NCI-H187 treated with DMSO at 0.1 percent for 48 hours (cell line): ENCODE measurements at places on chromosomes 7 and 10.

DNA sequence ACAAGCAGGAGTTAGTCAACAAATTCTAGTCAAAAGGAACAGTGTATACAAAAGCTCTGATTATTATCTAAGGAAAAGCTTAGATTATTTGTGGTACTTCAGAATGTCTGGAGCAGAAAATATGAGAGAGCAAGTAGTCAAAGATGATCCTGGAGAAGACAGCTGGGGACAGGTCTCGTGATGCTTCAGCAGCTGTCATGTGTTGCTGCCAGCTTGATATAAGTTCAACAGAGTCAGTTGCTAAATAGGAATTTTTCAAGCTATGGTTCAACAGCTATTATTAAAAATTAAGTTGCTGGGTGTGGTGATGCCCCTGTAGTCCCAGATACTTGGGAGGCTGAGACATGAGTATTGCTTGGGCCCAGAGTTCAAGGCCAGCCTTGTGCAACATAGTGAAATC is 240.0 kb upstream of the RHOBTB1 start:
- no peak for DNase-seq

GRCh38 chr10:48509974-48510692 is 94.7 kb downstream of the ARHGAP22 start:
- no peak for DNase-seq

- DNase-seq, result no peak
Observed at GRCh38 chr7:376306-377079, 86.5 kb downstream of the FOXL3 start.

- DNase-seq, result no peak
Observed at GRCh38 chr10:92387289-92387940, 96.4 kb downstream of the MARCHF5 start.

DNA sequence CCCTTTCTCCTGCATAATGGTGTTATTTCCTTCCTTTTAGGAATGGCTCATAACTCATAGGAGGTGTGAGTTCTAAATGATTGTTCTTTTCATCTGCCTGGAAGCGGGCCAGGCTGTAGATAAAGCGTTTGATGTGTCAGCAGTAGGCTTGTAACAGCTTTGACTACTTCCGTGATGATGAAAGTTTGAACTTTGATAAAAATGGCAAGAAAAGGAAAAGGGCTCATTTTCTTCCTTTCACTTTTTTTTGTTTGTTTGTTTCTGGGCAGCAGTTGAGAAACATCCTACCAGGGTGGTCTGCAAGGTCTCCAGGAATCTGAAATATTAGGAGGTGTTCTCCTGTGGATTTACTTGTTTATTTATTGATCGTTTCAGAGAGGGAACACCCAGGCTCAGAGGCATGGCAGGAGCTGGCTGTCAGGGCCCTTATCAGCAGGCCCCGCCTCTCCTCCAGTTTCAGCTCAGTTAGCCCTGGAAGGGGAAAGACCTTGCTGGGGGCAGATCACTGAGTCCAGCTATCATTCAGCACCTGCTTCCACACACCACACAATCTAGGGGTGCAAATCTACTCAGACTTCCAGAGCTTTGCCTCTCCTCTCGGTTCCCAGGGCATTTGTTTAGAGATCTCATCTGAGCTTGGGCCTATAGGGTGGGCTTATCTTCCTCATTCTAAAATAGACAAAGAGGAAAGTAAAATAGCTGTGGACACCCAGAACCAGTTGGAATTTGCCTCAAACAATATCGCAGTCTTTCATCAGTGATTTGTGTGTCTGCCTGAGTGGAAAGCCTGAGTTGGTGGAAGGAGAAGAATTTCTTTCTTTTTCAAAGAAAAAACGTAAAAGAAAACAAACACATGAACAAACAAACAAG is 130.9 kb downstream of the BMPER start:
- no peak for DNase-seq

DNA sequence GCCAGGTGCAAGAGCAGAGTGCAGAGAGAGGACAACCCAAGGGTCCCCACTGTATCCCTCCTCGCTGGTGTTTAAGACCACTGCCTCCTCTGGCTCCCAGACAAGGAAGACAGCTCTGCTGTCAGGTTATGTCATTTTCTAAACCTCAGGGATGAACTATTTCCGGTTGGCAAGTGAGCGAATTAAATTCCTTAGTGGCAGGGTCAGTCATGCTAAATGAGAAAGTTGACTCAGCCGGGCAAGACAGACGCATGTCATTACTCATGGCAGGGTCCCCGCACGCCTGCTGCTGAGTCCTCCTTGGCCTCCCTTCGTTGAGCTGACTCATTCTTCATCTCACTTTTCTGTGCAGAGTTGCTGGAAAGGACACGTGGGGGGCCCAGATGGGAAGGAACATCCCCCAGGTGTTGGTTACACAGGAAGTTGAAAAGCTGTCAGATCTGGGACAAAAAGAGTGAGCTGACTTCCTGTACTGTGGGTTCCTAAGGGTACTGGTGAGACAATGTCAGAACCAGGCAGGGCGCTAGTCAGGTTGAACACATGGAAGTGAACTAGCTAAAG is 47.1 kb upstream of the UCN3 start:
- DNase-seq, result no peak

DNA sequence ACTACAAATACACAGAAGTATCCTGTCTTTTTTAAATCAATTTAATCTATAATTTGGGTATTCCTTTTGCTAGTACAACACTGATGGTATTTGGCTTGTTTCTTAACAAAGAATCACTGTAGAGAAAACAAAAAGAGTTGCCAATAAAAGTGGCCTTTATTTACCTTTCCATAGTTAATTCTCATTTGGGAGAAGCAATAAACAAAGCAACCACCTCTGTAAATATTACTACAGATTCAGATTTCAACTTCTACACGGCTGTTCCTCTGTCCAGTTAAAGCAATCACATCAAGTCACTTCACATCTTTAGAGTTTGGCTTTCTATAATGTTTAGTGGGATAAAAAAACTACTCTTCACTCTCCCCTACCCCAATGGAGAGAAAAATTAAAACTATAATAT is 34.4 kb downstream of the ERCC6 start:
- DNase-seq, result no peak

DNA sequence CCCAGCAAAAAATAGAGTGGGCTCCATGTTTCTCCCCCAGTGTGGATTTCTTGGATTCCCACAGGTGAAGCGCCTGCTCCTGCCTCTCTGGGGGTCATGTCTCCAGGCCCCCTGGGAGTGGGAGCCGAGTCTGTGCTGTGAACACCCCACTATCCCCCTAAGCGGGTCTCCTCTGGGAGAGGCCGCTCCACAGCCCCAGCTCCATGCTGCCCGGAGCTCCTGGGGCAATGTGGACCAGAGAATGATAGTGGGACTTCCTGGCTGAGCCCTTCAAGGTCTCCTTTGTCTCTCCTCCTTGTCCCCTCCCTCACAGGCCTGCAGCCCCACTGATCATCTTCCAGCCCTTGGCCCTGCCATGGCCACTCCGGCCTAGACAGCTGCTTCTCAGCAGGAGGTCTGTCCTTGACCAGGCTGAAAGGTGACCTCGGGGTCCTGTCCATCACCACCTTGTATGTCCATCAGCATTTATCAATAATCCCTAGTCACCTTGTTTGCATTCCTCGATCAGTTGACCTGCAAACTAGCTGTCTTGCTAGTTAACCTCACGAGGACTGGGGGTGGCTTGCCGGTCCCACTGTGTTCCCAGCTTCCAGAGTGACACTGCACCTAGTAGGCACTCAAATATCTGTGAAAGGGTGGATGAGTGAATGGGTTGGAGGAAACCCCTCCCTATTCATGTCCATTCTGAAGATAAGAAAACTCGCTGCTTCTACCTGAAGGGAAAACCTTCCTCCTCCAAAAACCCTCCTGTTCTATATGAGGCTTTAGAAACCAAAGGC is 776 bp upstream of the CALML3 start:
- DNase-seq, result no peak

- DNase-seq, result no peak
Observed at GRCh38 chr7:2373124-2373556, 18.5 kb downstream of the EIF3B start.

DNA sequence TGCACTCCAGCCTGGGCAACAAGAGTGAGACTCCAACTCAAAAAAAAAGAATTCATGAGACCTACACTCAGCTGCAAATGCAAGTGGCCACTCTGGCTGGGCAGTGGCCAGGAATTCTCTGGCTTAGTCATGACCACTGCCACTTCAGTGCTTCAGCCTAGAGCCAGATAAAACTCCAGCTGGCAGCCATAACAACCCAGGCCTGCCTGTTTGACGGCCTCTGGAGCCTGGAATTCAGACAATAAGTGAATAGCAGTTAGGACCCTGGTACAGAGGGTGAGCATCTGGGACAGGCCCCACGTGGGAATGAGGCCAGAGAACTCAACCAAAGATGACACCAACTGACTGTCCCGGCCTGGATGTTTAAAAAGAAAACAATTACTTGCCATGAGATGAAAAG is 18.9 kb downstream of the RCC1L start:
- no peak for DNase-seq

DNA sequence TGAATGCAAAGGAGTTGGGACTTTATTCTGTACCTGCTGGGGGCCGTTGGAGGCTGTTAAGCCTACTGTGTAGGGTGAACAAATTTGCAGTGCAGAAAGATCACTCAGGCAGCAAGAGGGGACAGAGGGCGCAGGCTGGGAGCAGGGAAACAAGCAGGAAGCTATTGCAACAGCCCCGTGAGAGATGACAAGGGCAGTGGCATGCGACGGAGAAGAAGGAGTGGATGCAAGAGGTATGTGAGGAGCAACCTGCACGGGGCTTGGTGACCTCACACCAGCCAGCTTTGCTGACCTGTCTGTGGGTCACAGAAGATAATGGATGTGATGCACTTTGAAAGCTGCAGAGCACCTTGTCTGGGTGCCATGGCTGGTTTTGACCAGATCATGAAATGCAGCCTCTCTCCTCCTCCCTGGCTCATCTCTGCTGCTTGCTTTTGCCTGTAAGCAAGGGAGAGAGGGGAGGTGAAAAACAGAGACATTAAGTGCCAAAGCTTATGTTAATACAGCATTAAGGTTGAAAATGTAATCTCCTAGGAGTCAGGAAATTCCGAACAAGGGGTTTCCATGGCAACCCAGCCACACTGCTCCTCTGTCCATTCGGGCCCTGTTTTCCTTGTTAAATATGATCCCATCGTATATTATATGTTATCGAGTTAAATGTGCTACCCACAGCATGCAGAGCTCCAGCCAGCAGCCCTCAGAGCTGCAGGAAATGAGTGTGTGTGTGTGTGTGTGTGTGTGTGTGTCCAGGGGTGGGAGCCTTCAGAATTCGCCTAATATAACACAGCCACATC is 314.3 kb upstream of the ZMIZ1 start:
- no peak for DNase-seq

- DNase-seq, result no peak
Observed at GRCh38 chr10:123013456-123014419, 4.9 kb downstream of the ACADSB start.

DNA sequence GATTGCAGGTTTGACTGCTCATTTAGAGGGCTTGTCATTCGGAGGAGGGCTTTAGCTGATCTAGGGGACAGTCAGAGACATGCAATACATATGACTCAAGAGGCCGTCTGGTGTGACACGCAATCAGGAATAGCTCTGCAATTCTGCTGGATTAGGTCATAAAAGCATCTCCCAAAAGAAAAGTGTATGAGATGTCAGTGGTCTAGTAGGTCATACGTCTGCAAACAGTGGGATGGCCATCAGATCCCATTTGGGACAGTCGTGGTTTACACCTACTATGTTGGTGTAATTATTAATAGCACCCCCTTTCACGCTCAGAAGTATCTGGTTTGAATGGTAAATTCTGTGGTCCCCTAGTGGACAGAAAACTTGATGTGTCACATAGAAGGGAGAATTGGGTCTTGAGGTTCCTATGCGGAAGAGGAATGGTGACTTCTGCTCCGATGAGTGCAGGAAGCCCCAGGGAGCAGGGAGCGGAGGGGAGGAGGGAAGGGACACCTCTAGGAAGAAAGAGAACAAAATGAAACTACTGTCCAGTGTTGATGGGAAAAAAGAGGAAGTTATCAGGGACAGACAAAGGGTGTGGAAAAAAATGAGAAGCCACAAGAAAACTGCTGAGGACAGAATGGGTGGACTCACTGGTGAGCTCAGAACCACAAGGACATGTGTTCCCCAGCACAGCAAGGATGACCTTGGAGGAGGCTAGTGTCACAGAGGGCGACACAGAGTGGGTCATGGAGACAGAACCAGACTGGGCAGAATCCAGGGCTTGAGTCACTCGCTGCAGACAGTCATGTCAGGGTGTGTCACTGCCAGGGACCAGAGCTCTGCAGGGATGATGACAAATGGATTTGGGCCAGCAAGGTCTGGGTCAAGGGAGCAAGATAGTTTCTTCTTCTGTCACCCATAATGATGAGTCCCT is 59.9 kb downstream of the MAP3K8 start:
- DNase-seq, result no peak

GRCh38 chr10:6766131-6766801 is 186.2 kb upstream of the PRKCQ start:
- no peak for DNase-seq

GRCh38 chr7:106332201-106332600 is 47.4 kb upstream of the NAMPT start:
- no peak for DNase-seq

- DNase-seq, result no peak
Observed at GRCh38 chr10:53223851-53224250, 451.3 kb upstream of the MBL2 start.

DNA sequence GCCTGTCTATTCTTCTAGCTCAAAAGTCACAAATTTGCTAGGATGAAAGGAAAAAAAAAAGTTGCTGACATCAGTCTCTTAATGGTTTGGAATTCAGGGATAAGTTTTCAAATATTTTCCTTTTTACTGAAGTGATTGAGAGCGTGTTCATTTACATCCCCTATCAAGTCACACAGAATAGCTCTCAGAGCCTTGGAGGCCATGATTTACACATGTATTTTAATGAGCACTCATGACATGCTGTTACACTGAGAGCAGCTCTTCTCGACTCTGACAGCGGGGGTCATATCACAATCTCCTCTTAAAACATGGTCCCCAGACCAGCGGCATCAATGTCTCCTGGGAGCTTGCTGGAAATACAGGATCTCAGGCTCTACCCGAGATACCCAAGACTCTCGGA is 232.7 kb downstream of the POU6F2 start:
- no peak for DNase-seq

DNA sequence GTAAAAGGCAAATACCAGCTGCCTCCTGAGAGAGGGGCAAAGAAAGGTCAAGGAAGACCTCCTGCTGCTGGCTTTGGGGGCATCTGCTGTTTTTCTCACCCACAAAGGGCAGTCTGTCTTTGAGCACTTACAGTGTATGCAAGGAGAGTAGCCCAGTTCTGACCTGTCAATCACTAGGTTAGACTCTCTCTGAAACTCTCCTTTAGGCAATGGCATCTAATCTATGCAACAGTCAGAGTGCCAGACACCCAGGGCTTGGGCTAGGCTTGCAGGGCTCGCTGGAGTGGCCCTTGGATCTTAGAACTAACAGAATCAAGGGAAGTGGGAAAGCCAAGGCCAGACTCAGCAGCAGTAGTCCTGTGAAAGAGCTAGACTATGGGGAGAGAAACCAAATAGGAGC is 522.9 kb downstream of the NRG3 start:
- no peak for DNase-seq

GRCh38 chr10:132837905-132838304 is 52.0 kb upstream of the NKX6-2 start:
- no peak for DNase-seq

GRCh38 chr10:95560278-95561176 is 644 bp downstream of the SORBS1 start:
- no peak for DNase-seq
